ENCODE measurements at places on chromosomes 2 and 18.

DNA sequence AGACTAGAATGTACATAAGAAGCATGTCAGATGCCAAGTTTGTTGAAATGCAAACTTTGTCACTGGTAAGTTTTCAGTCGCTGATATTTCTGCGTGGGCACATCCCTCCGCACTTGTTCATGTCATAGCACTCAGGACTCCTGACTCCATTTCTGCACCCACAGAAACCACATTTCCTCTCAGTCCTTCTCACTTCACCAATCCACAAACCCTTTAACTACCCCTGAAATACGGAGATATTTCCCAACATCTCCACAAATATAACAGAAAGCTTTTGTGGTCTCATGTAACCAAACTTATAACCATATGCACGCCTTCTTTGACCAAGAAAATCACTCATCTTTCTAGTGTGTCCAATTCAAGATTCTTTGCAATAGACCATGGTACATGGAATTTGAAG lies 276.9 kb upstream of the ERBB4 start:
- no peak for DNase-seq

DNA sequence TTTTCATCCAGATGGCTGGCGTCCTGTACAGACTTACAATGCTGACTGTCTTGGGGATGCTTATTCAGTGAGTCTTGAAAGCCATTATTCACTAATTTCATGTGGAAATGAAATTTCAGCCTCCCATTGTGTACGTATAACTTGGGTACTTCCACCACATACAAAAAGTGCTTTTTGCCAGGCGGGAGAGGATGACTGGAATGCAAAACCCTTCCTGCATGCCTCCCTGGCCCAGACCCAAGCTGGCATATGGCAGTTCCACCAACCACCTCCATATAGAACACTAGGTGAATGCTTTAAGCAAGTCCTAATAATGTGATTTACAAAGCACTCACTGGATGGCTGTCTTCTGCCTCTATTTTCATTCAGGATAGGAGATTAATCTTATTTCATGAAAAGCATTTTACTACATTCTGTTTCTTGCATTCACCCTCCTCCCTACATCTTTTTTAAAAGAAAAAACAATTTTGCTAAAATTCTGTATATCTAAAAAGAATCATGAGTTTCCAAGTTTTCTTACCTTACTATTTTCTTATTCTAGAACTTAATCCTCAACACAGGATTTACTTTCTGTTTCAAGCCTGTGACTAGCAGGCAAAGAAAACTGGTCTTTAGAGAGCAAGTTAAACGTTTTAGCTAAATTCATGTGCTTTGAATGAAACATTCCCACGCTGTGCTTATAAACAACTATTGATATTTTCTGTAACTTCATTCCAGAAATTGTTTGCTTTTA lies 327.6 kb downstream of the NCKAP5 start:
- DNase-seq, result no peak

DNA sequence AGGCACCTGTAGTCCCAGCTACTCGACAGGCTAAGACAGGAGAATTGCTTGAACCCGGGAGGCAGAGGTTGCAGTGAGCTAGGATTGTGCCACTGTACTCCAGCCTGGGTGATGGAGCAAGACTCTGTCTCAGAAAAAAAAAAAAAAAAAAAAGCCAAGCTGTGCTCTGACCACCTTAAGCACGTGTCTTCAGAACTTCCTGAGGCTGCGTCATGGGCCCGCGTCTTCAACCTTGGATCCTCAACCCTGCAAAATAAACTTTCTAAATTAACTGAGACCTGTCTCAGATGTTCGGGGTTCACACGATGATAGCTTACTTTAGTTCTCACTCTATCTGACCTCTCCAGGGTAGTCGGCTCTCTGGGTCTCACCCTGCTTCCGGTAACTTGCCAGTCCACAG lies 65.8 kb upstream of the CABLES1 start:
- no peak for DNase-seq

GRCh38 chr18:63236921-63237846 lies 82.4 kb downstream of the BCL2 start:
- peak; percentile 79 for DNase-seq

- DNase-seq, result no peak
These were observed 11.2 kb downstream of the STK25 start for GRCh38 chr2:241496904-241497877.

DNA sequence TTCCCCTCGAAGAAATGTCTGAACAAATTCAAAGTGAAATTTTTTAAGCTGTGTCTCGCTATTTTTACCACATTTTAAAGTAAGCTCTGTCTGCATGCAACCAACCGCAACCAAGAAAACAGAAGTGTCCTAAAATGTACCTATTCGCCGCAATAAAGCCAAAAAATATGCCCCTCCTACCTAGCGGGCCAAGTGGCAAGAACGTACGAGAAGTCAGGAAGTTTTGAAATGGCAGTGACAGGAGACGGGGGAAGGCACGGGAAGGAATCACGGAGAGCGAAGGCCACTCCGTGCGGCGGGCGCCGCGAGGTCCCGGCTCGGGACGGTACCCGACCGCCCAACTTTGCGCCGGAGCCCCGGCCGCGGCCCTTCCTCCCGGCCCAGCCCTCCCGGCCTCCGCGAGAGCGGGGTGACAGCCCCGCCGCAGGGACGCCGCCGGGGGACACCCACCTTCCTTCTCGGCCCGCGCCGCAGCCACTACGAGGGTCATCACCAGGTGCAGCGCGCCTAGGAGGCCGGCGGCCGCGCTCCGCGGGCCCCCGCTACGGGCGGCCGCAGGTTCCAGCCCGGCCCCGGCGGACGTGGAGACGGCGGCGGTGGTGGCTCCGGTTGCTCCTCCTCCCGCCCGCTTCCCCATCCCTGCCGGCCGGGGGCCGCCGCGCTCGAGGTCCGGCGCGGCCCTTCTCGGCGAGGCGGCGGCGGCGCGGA lies 568 bp downstream of the TMEM131 start:
- DNase-seq, result no peak

DNA sequence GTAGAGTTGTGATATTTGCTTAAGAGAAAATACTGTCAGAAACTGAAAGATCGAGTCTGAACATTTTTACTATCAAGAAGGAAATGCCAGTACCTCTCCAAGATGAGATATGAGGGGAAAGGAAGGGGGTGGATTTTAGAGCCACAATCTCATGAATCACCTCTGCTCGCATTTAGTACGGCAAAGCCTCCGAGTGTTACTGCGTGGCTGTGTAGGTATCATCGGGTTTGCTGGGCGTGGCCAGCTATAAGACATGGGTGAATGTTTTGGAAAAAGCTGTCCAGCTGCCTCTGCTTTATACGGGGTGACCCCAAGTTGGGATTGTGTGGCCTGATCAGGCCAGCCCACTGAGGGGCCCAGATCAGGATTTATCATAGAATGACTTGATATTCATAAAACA lies 826.4 kb downstream of the SOCS6 start:
- DNase-seq, result no peak

GRCh38 chr2:201628545-201628944 lies 14.8 kb downstream of the TMEM237 start:
- DNase-seq, result no peak

DNA sequence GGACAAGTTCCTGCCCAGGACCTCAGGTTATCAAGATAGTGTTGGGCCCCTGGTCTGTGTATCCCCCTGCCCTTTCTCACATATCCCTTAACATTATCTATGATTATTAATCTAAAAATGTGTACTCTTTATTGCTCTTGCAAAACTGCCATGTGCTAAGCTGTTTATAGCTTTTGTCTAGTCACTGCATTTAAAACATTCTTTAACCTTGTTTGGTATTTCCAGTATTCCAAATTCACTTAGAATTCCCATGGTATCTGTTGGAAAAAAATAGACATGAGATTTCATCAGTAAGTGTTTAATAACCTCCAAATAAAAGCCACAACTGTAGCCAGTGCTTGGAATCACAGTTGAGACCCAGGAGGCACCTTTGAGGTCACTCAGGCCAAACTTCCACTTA lies 16.2 kb upstream of the GLS start:
- no peak for DNase-seq

DNA sequence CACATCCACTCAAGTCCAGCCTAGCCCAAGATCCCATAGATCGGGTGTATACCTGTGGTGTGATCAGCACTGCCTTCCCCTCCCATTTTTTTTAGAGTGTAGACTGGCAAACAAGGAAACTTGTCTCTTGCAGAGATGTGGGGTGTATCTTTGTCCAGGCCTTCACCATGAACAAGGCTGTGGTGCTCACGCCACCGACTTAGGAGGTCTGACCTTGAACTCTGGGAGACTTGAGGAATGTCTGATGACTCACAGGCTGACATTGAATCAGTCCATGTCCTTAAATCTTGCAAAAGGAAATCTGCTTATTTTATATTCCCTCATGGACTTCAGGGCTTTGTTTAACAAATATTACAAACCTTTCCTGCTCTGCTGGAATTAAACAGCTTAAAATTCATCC lies 4.5 kb upstream of the CTIF start:
- no peak for DNase-seq

DNA sequence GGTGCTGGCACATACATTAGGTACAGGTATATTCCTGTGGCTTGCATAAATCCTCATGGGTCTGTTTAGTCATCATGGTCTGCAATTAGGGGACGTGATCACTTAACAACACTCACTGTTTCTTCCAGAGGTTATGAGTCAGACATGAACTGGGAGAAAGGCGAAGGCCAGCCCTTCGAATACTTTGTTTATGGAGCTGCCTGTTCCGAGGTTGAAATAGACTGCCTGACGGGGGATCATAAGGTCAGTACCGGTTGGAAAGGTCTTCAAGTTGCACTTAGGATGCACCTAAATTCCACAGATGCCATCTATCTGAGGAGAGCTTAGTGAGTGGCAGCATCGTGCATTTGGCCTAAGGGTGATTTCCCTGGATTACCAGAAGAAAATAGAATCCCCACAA lies 76.9 kb downstream of the AOX1 start:
- no peak for DNase-seq

GRCh38 chr2:3737128-3737527 lies 33.8 kb downstream of the DCDC2C start:
- DNase-seq, result no peak

- no peak for DNase-seq
These were observed 64.4 kb downstream of the TRABD2A start for GRCh38 chr2:84816426-84817026.

DNA sequence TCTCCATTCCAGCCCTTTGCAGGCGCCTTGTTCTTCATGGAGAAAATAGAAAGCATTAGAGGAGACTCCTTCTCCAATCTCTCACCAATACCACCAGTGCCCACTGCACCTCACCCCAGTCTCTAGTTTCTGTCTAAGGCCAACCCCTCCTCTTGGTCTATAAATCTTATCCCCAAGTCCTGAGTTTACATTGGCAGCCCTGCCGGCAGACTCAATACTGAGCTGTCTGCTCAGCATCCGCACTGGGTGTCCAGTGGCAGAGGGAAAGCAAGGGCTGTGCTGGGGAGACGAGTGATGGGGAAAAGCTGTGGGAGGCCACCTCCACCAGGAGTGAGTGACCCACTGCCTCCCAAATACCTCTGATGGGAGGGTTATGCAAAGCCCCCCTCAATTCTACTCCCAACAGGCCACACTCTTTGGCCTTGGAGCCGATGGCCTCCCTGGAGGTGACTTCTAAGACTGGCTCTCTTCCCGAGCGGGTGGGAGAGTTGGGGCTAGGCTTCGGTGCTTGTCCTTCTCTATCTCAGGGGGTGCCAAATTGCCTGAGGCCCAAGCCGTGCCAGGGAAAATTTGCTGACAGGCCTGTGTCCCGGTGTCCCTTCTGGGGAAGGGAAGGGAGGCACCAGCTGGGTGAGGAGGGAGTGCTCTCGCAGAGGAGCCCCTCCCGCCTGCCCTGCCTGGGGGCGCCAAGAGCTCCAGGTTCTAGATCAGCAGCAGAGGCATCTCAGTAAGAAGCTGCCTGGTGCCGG lies 165.2 kb upstream of the MSH6 start:
- no peak for DNase-seq

- DNase-seq, result peak; percentile 16
These were observed 41.6 kb downstream of the CRACDL start for GRCh38 chr2:98894331-98895000.

GRCh38 chr18:41396861-41397260 lies 558.2 kb upstream of the PIK3C3 start:
- DNase-seq, result no peak

- DNase-seq, result no peak
These were observed 119.8 kb downstream of the CELF4 start for GRCh38 chr18:37445836-37446235.

DNA sequence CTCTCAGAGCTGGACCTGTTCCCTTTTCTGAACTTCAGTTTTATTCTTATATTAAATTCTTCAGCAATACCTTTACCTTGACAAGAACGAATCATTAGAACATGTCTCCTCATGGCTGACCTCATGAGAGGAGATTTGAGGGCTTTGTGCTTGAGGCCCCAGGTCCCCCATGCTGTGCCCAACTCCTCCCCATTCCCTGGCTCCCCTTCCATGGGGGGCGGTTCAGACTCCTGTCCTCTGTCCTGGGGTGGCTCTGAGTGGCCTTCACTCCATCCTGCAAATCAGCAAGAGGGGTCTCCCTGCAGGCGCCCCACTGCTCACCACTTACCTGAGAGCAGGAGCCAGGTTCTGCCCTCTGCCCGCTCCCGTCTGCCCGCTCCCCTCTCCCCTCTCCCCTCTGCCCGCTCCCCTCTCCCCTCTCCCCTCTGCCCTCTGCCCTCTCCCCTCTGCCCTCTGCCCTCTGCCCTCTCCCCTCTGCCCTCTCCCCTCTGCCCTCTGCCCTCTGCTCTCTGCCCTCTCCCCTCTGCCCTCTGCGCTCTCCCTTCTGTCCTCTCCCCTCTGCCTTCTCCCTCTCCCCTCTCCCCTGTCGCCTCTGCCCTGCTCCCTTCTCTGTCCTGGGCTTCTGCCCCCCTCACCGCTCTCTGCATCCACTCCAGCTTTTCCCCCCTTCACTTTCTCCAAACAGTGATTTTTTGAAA lies 98.7 kb upstream of the ALKAL2 start:
- DNase-seq, result no peak

DNA sequence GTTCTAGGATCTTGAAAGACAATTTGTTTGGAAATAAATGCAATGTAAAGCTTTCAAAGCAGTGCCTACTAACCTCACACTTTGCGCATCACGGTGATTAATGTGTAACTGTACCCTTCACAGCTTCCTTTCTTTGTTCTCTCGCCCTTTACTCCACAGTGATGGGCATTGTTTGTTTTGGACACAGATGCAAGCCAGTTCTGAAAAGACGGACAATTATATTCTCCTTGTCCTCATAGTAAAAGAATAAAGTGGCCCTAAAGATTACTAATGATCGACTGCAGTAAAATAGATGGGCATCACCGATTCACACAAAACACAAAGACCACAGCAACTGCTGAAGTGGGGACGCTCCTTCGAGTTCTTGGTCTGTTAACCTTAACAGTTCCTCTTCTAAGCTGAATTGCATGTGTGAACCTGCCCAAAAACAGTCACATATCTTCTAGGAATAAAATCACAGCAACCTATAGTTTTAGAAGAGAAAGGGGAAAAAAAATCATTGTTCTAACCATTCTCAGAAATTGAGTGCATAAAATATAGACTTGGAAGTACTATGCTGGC lies 7.7 kb downstream of the L3MBTL4 start:
- DNase-seq, result no peak

All from right forelimb (tissue), 1 donor.